ENCODE measurements at places on chromosomes 7 and 10.

GRCh38 chr7:98404840-98405239 is 4.0 kb upstream of the BAIAP2L1 start:
- DNase-seq, result no peak

DNA sequence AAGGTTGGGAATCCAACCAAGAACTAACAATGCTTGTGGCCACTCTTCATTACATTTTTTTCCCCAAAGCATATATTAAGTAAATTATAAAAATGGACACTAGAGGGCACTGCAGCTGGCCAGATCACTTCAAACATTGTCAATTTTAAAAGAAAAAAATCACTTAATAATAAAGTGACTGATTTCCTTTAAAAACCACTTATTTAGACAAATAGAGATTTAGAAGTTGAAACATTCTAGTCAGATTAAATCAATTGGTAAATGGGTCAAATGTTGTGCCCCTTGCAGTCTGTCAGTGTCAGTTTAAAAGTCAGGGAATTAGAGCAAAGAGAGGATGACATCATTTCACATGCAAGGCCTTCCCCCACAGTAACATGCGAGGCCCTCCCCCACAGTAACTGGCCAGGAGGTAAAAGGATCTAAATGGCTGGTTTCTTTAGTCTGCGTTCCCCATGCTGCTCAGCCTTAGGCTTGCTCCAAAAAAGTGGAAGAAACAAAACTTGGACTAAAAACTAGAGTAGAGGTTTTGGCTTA is 177.9 kb downstream of the SKAP2 start:
- no peak for DNase-seq

- no peak for DNase-seq
Observed at GRCh38 chr10:122147663-122148062, 123.4 kb upstream of the BTBD16 start.

DNA sequence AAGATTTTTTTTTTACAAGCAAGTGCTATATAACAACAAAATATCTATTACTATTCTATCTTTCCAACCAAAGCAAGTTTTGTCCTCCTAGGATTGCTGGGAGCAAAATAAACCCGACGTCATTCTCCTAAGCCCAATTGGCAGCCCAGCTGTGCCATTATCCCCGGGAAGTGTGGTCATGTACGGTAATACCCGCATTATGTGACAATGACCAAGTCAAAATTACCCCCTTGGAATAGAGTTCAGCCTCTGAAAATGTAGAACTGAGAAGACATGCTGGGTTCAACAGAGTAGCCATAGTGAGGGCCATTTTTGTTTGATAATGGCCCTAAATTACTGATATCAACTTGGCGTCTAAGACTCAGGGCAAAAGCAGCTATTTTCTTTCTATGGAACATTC is 215.5 kb downstream of the LRRTM3 start:
- no peak for DNase-seq

- no peak for DNase-seq
Observed at GRCh38 chr10:129090618-129091366, 376.2 kb upstream of the MGMT start.

DNA sequence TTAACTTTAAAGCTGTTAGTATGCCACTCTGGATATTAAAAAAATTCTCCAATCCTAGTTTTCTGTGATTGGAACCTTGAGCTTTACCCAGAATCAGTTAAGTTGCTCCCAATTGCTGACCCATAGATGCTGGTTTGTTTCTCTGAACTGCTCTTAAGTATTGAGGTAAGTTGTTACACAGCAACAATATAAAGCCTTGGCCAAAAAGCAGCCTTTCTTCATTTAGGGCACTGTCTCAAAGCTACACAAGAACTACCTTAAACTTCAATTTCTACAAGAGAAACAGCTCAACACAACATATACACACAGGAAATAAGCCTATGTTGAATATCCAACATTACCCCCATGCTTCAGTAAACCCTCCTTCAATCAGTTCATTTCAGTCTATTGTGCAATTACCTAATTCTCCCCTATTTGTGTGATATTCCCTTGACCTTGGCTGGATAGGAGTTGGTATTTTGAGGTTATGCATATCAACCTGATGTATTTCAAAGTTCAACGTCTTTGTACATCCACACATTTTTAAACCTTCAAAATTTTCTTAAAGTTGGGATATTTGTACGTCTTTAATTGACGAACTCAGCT is 11.5 kb downstream of the HNRNPA2B1 start:
- DNase-seq, result no peak

- DNase-seq, result no peak
Observed at GRCh38 chr10:123904834-123905409, 13.3 kb upstream of the CPXM2 start.

- no peak for DNase-seq
Observed at GRCh38 chr7:53121374-53121773, 85.9 kb downstream of the POM121L12 start.

GRCh38 chr7:44264221-44264931 is 61.0 kb downstream of the CAMK2B start:
- DNase-seq, result no peak
